A172 (cell line): ENCODE measurements at places on chromosomes 16 and 17. TPM values are rescaled to one million over a fixed set of nuclear protein-coding genes. Genes with fewer than 3 reads are reported as not detected.

Gene ETV4
- total RNA-seq, result 13.4 and 14.4 TPM in 2 replicates

- DNase-seq, result no peak
Observed at GRCh38 chr17:16652847-16653366, 743 bp downstream of the ZNF624 start.

DNA sequence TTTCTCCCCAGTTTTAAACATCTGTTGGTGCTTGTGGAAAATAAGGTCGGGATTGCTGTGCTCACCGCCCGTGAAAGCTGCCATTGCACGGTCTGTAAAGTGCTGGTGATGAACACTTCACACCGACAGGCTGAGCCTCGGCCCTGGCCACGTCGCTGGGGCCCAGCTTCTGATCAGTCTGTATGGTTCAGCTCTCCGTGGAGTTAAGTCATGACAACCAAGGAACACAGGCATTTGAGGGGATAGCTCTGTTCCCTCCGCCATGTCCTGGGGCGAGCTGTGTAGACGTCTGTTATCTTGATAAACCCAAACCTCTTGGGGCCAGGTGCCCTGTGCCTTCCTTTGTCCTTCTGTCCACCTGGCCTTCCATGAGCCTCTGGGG, 110.6 kb downstream of the METRNL start:
- DNase-seq, result no peak

GRCh38 chr16:31200821-31201568, 1.6 kb downstream of the PYCARD start:
- DNase-seq, result no peak

- no peak for DNase-seq
Observed at GRCh38 chr16:59213952-59214351, 479.8 kb upstream of the GOT2 start.

DNA sequence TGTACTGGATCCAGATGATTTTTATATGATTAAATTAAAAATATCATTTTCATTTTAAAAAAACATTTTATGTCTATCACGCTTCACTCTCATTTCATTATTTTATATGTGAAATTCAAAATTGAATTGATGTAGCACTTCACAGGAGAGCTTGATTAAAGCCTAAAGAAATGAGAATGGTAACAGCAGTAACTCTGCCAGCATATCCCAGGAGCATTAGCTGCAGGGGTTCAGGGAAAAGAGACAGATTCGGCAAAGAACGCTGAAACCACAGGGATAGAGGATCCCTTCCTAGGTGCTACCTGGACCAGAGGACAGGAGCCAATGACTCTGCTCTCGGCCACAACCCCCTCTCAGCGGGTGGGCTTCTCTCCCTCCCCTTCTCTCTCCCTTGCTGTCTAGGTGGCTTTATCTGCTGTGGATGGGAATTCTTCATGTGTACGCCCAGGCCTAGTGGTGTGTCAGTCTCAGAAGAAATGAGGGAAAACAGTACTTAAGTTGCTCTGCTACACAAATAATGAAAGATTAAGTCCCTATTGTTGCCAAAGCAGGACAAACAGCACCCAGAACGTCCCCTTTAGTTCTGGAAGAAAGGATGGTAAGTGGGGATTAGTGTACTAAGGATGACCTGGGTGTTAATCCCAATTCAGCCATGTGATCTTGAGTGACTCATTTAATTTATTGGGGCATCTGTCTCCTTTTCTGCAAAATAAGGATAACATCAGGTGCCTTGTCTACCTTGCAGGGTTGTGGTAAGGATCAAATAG, 123.3 kb downstream of the CDK5R1 start:
- no peak for DNase-seq
